Hepatocyte (in vitro differentiated cells): ENCODE measurements at places on chromosomes 6 and 20.

DNA sequence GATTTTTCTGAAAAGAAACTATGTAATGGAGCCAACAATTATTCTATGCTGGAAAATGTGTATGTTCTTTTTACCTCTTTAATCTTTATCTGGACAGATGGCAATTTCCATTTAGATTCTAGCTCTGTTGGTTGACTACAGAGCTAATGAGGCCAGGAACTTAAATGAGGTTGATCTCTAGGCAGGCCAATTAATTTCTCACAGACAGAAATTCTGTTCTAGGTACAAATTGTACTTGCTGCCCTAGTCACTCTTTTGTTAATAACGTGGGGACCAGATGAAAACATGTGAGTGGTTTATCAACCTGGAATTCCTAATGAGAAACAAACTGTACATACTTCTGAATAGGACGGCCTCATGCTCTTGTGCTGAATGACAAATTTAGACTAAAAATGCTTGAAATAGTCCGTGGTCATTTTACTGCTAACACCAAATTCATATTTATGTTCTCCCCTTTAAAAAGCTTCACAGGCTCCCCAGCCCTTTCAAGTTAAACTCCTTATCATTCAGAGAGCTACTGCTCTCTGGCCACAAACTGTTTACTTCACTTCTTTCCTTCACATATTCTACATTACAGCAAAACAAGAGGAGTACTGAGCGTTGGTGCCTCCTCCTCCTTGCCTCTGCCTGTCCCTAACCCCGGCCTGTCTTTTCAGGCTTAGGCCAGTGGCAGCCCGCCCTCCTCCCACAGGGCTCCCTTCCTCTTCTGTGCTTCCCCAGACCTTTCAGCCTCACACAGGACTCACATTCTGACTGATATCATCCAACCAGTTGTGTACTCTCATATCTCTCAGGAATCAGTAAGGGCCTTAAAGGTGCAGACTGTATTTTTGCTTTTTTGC is 41.4 kb downstream of the DTNBP1 start:
- no peaks in the 10 kb centered on the region for H3K36me3 ChIP-seq
- peaks cover 11% of the 10 kb centered on the region for H3K4me1 ChIP-seq
- H3K27me3 ChIP-seq: no peaks in the 10 kb centered on the region

- peaks cover 22% of the 10 kb centered on the region for H3K4me1 ChIP-seq
- no peaks in the 10 kb centered on the region for H3K36me3 ChIP-seq
- H3K27ac ChIP-seq: peak overlapping the region; percentile 96
- peak; percentile 51 for DNase-seq
These were observed 672 bp downstream of the CARMIL1 start for GRCh38 chr6:25279748-25280343.

DNA sequence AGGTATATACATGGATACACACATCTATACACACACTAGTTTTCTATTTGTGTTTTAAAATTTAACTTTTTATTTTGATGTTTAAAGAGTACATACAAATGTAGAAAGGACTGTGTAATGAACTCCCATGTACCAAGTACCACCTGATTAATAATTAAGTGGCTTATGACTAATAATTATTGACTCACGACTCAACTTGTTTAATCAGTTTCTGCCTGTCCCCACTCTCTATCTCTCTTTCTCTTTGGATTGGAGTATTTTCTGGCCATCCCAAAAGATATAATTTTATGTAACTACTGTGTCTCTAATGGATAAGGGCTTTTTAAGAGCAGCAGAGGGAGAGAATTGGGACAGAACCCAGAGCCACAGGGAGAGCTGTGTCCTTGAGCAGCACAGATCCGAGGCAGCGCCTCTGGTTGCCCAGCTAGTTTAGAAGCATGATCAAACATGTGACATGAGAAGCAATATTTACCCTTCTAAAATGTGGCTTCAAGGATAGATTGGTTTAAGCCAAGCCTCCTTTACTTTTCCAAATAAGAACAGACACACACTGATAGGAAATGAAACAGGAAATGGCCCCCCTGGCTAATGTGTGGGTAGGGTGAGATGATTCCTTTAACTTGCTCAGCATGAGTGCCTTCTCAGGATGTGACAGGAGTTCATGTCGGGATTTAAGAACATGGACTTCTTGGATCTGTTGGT is 81.0 kb downstream of the ERMARD start:
- no peaks in the 10 kb centered on the region for H3K36me3 ChIP-seq
- peaks cover 3% of the 10 kb centered on the region for H3K27me3 ChIP-seq
- no peak for DNase-seq
- no peaks in the 10 kb centered on the region for H3K4me1 ChIP-seq

DNA sequence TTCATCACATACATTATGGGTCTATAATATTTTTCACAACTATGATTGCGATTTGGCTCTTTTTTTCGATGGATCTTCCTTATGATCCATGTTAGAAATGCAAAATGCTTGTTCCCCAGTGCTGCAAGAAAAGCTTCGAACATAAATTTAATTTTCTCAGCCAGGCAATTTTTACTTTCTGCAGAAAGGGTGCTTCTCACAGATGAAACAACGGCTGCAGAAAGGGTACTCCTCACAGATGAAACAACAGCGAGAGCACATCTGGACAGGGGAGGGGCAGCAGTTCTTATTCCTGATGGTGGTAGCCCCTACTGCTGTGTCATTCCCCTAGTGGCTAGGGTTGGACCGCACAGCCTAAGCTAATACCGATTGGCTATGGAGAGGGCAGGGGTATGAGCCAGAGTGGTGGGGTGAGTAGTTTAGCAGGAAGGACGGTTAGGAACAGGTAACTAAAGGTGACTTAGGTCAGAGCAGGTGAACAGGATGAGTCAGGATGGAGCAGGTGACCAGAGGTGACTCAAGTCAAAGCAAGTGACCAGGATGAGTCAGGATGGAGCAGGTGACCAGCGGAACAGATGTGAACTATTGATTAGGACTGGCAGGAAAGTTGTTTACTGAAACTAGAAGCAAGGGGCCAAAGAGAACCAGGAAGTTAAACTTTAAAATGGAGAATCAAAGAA is 13.4 kb upstream of the TREML4 start:
- DNase-seq: peak; percentile 71
- peaks cover 7% of the 10 kb centered on the region for H3K27me3 ChIP-seq
- peak overlapping the region; percentile 87 for H3K27ac ChIP-seq
- no peak overlapping the region for H3K4me3 ChIP-seq
- H3K4me1 ChIP-seq: peaks cover 5% of the 10 kb centered on the region

- H3K4me3 ChIP-seq: no peak overlapping the region
- H3K27me3 ChIP-seq: peaks cover 24% of the 10 kb centered on the region
- no peak for DNase-seq
- H3K36me3 ChIP-seq: no peaks in the 10 kb centered on the region
These were observed 5.7 kb downstream of the KCNG1 start for GRCh38 chr20:51017251-51017650.

DNA sequence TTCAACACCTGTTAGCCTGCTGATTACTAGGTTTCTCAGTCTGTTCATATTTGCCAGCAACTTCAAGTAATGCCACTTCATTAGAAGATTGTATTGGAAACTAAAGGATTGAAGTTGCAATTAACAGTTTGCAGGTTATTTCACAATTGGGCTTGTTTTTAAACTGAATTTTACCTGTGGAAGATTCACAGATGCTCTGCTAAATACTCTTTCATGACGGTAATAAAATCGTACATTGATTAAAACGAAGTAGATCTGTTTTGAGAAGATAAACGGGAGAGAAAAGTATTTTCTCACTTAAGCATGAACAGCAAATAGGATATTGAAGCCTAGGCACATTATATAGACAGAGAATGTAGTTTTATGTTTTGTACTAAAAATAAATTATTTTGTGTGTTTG is 1.6 kb downstream of the RNF182 start:
- H3K4me3 ChIP-seq: no peak overlapping the region
- no peak for DNase-seq
- H3K36me3 ChIP-seq: no peaks in the 10 kb centered on the region
- H3K27me3 ChIP-seq: peaks cover 47% of the 10 kb centered on the region

- no peak overlapping the region for H3K27ac ChIP-seq
- H3K27me3 ChIP-seq: peaks cover 13% of the 10 kb centered on the region
- peak; percentile 21 for DNase-seq
- no peak overlapping the region for H3K4me3 ChIP-seq
These were observed 152.9 kb downstream of the SOD2 start for GRCh38 chr6:159540152-159540551.
